Activated gamma-delta T cell (primary cell): ENCODE measurements at places on chromosomes 6 and 20.

DNA sequence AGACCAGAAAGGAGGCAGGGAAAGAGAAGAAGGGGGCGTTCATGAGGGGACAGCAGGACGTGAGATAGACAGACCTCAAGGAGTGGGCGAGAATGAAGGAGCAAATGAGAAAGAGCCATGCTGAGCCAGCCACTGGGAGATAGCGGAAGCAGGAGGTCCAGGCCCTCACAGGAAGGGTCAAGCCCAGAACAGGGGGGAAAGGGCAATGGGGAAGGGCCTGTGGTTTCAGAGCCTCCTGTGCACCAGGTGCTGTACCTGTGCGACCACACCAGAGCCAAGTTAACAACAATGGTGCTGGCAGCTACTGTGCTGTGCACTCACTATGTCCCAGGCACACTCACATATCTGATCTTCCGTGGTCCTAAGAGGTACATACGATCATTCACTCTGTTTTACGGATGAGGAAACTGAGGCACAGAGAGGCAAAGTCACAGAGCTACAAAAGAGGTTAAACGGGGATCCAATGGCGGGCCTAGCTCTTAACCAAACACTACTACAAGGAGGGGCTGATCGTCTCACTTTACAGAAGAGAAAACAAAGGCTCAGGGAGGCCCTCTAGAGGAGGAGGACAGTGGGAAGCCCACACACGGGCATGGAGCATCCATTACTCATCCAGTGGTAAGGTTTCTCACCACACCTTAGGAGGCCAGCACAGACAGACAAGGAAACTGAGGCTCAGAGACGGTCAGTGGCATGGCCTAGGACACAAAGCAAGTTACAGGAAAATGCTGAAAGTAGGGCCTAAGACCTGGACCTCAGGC, 129.1 kb downstream of the PREX1 start:
- no peak for DNase-seq

DNA sequence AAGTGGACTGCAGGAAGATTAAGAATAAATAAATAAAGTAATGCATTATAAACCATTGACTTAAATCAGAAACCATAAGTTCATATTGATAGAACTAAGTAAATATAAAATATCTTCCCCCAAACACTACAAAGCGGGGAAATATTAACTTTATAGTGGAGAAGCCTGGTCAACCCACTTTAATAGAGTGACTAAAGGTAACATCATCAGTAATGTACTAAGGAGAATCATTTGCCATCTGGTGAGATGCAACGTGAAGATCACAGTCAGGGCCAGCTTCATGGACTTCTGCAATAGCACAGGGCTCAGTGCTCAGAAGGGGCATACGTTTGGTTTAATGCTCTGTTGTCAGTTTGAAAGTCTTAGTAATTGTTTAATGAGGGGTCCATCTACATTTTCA, 58.8 kb upstream of the CD83 start:
- no peak for DNase-seq

- no peak for DNase-seq
These were observed 51.0 kb upstream of the TFAP2A start for GRCh38 chr6:10465629-10466499.

DNA sequence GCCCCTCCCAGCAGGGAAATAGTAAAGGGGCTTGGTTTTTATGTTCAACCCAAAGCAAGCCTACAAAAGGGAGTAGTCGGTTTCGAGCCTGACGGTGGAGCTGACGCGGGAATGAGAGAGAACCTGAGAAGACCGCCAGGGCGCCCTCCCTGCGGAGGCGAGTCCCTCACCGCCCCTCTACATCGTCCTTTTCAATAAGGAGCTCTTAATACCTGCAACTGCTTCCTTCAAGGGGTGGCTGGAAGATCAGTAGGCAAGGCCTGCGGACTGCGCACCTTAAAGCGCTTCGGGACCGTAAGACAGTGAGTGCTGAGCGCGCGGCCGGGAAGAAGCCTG, 709 bp upstream of the ZNF76 start:
- DNase-seq = no peak

- DNase-seq = no peak
These were observed 573.6 kb downstream of the MMUT start for GRCh38 chr6:48889429-48889828.

DNA sequence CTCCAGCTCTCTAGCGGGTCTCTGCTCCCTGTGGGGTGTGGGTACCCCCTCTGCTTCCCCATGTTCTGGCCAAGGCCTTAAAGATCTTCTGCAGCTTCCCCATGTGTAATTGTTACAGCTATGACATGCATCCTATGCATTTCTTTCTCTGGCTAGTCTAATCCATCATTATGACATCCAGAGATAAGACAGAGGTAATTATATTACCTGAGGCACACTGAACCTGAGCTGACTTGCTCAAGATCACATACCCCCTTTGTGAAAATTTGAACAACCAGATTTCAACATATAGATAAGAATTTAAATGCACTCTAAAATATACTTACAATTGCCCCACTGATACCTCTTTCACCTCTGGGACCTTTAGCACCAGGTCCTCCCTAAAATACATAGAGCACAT, 102.4 kb downstream of the COL12A1 start:
- DNase-seq = no peak

GRCh38 chr6:15792842-15793241, 130.0 kb upstream of the DTNBP1 start:
- DNase-seq = no peak

GRCh38 chr6:155117256-155117655, 122.1 kb downstream of the TIAM2 start:
- DNase-seq = no peak

- DNase-seq = no peak
These were observed 98.6 kb downstream of the BTBD3 start for GRCh38 chr20:12016291-12016690.

GRCh38 chr6:43667245-43668150, 20.1 kb downstream of the MRPS18A start:
- no peak for DNase-seq

GRCh38 chr6:36719126-36719525, 21.5 kb downstream of the RAB44 start:
- no peak for DNase-seq

DNA sequence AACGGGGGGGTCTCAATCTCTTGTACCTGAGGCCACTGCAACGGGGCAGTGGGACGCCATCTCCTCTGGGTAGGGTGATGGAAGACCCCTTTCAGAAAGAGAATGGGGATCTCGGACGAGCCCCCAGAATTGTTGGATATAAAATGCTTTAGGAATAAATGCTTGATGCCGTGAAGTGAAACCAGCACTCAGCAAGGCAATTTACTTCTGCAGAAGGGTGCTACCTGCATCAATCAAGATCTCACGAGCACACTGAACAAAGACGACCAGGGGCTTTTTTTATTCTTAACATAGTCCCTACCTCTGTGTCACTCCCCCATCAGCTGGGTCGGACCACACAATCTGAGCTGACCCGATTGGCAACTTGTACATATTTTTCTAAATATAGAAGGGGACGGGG, 203.6 kb upstream of the TBX18 start:
- DNase-seq = no peak

GRCh38 chr6:56837322-56837894, 117.5 kb upstream of the BEND6 start:
- DNase-seq = no peak

DNA sequence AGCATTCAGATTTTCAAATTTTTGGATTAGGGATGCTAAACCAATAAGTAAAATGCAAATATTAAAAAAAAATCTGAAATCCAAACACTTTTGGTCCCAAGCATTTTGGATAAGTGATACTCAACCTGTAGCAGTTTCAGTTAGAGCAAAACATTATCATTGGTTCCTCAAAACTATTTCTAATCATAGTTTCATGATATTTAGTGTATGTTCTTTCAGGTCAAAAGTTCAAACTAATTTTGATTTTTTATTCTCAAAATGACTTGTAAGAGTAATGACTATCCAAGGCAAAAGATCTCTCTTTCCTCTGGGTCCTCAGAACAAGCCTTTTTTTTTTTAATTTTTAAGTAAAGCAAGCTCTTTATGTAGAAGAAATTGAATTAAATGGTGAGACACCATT, 64.0 kb upstream of the TFB1M start:
- DNase-seq = no peak
